ENCODE measurements at places on chromosomes 11 and 22.

GRCh38 chr11:89489930-89490329 lies 1.2 kb downstream of the NOX4 start:
- DNase-seq, result no peak

GRCh38 chr11:119374632-119375336 lies 6.7 kb downstream of the USP2 start:
- DNase-seq, result no peak

DNA sequence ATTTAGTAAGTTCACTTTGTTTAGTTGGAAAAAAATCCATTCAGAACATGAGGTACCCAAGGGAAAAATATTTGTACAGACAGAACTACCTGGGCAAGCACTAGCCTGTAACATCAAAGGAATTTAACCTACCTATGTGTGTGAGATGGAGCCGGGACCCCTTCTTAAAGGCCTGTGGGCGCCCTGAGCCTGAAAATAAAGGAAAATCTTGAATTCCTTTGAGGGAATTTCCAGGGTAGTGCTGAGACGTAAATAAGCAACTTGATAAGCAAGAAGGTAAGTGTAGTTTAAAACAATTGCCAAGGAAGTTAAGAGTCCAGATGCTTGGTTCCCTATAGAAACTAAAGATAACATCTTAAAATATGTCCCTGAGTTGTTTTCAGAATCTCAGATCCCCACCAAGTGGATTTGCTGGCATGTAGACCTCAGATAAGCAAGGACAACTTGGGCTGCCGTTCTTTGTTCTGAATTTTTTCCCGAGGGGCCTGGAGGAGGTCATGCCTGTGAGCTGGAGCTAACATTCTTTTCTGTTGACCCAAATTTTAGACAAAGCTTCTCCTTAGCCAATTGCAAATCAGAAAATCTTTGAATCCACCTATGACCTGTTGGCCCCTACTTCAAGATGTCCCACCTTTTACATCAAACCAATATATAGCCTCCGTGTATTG lies 31.0 kb downstream of the MED17 start:
- DNase-seq, result no peak

GRCh38 chr22:44705022-44705297 lies 3.0 kb downstream of the PRR5 start:
- DNase-seq, result no peak

DNA sequence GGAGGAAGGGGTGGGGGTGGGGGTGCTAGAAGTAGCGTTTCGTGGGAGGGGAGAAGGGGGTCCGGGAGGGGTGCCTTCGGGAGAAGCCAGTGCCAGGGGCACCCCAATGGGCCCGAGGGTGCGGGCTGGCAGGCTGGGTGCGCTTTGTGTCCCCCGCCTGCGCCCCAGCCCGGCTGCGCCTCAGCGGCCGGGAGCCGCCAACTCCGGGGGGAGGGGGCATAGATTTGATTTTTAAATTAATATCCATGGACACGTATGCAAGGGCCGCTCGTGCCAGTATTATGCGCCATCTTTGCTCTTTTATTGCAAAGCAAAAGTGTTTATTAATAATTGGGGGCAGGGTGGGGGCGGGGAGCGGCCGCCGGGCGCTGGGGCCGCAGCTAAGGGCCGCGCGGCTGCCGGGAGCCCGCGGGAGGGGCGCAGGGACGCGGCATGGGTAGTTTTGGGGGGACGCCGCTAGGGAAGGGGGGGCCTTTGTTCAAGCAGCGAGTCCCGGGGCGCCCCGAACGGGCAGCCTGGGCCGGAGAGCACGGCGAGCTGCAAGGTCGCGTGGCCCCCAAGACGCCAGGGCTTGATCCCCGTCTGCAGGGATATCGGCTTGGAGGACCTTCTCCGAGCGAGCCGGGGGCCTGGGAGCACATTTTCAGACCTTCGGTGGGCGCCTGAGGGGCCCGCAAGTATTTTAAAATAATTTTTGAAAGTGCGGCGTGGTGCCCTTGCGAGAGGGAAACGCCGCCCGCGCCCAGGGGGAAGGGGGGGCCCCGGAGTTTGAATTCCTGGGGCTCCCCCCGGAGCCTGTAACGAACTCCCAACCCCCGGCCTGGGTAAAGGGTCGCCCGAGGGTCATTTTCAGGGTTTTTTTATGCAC lies 959 bp downstream of the CCND1 start:
- no peak for DNase-seq

DNA sequence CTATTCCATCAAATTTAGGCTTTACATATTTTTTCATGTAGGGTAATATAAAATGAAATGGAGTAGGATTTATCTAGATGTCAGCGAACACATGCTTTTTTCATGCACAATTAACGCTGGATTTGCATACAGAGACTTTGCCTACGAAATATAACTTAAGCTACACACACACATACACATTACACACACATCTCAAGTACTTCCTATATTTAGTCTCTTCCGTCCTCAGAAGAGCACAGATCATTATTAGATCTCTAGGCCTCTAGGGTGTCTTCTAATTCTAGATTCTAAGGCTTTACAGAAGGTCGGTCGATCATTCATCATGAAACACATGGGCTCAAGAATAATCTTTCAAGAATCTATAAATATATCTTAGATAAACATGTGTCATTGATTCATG lies 3.8 kb upstream of the MS4A13 start:
- DNase-seq, result no peak

DNA sequence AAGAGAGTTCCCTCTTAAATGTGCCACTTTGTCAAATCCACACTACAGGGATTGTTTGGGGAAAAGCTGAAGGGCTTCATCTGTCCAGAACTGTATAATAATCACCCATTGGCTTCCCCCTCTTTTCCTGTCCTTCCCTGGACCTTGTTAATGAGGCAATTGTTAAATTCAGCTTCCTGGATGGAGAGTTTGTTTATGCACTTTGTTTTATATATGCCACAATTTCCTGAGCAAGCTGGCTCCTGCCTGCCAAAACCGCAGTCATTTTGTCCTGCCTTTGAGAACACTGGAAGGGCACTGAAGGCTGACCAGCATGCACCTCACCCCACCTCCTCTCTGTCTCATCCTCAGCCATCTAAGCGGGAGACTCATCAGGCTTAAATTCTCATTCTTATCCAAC lies 86.2 kb downstream of the MSANTD4 start:
- no peak for DNase-seq

DNA sequence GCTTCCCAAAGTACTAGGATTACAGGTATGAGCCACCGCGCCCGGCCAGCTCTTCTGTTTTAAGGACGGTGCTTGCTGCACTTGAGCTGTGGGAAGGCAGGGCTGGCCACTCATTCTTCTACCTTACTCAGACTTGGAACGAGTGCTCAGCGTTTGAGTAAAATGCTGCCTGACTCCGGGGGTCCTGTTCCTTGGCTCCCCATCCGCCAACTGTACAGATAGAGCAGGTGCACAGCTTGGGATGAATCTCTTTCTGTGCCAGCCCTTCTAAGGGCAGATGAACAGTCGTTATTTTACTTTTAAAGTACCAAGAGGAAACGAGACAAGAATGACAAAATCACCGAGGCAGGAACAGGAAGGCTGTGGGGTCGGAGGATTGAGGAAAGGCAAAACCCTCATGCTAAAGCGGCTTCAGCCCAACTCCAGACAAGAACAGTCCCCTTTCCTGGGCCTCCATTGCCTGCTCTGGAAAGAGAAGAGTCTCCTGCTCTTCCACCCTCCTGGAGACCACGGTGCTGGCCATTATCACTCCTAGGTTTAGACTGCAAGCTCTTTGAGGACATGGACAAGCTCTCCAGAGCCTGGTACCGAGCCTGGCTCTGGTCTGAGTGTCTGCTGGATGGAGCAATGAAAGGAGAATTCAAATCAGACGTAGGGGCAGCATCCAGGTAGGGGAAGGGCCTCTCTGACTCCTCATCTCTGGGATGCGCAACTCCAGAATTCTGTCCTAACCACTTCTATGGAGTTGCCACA lies 1.1 kb upstream of the SUN2 start:
- peak; percentile 34 for DNase-seq

DNA sequence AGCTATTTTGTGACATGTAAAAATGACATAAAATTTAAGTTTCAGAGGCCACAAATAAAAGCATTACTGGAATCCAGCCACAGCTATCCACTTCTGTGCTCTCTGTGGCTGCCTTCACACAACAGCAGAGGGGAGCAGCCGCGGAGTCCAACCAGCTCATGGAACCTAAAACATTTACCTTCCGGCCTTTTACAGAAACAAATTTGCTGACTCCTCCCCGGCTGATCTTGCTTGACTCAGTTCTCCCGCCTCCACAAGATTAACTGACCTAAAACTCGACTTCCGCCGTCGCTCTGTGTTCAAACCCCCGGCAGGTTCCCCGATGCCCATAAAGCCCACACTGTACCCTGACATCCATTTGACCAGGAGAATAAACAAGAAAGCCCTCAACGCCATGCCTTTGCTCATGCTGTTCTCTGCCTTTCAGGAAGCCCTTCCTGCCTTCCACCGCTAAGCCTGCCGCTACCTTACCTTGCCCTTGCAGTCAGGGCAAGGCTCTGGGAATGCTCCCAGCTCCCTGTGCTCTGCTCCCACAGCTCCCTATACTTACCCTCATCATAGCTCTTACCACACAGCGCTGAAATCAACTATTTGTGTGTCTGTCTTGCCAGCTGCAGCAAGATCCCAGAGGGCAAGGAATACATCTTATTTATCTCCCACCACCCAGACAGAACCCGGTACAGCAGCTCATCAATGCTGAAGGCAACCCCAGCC lies 35.4 kb downstream of the MICAL3 start:
- DNase-seq, result peak; percentile 37

- DNase-seq, result no peak
These were observed 4.9 kb downstream of the OTOG start for GRCh38 chr11:17552041-17552355.

DNA sequence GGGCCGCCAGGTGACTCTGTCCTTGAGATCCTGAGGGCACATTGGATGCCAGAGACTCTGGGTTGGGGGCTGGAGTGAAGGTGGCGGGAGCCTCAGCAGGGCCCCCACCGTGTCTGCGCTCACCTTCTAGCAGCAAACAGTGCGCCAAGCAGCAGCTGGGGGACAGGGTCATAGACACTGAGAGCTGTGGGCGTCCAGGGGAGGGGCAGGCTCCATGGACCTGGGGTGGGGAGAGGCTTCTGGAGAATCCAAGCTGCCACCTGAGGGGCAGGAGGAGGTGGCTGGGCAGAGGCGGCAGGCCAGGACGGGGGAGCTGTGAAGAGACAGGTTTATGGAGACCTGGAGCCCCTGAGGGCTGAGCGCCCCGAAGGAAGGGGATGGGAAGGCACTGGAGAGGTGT lies 8.0 kb downstream of the PHRF1 start:
- DNase-seq, result no peak

DNA sequence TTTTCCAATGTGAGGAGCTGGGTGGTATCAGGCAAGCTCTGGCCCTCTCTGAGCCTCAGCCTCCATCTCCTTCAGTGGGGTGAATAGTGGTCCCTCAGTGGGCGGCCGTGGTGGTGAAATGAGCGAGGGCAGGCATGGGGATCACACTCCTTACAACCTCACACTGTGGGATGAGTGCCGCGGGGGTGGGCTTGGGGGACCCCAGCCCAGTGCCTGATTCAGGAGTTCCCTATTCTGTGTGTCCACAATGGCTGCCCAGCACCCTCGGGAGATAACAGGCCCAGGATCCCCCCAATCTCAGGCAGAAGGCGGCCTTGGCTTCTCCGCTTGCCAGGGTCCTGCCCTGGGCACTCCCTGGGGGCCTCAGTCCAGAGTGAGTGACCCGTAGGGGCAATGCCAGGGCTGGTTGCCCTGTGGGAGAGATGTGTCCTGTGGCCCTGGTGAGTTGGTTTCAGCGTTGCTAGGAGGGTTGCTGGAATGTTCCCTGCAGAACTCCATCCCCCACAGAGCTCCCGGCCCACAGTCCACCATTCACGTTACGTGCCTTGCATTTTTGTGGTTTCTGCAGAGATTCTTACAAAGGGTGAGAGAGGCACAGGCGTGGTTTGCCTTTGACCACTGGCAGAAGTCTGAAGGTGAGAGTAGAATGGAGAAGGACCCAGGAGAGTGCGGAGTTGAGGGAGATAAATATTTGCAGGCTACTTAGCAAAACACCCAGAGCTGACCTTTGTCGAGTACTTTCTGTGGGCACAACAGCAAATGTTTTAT lies 2.9 kb downstream of the ALDH3B1 start:
- no peak for DNase-seq

DNA sequence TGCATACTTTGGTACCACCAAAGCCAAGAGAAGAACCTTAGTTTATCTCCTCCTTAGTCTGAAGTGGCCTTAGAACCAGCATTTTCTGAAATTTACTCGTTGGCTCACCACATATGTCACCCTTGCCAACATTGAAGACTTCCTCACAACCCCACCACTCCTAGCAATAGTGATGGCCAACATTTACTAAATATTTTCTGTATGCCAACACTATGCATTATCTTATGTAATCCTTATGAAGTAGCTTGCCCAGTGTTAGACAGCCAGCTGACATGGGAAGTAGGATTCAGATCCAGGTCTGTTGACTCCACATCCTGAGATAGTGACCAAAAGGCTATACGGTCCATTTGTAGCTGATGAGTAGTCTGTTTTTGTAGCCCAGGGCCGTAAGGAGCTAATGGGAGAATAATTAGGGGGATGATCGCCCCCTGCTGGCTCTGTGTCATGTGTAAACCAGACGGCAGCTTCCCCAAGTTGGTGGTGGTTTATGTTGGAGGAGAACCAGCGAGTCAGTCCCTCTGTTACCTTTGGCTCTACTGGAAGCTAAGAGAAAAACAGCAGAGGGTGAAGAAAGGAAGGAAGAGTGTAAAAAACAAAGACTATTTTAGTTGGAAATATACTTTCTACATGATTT lies 120.5 kb upstream of the RASSF10 start:
- DNase-seq, result peak; percentile 88

DNA sequence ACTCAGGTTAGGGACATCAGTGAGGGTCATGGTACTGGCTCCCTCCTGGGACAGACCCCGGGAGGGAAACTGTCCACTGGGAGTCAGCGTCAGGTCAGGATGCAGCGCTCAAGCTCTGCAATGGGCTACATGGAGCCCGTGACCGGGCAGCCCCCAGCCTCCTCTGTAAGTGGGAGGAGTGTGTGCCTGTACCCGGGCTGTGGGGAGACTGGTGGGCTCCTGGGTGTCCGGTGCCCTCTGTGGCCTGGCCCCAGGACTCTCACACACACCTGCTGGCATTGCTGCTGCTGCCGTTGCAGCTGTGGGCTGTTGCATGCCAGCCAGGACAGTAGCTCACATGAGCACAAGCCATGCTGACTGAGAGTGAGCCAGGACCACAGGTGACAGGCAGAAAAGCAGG lies 630.3 kb downstream of the TBC1D22A start:
- peak; percentile 21 for DNase-seq

GRCh38 chr11:28729339-28729738 lies 621.2 kb downstream of the METTL15 start:
- DNase-seq, result no peak

- no peak for DNase-seq
These were observed 119.7 kb downstream of the ETS1 start for GRCh38 chr11:128467610-128468041.

DNA sequence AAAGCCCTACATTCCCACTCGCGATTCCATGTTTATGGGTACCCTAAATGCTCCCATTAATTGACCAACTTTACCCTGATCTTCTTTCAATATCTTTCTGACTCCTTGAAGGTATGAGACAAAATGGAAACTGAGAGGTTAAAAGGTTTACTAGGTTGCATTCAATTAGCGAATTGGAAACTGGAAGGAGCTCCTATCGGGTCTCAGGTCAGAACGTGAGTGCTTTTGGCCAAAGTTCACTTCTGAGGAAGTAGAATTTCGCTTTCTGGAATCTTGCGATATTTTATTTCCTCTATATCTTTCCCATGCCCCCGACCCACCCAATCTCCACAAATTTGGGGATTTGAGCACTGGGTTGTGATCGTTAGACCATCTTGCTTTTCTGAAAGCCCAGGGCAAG lies 2.6 kb downstream of the EHF start:
- DNase-seq, result no peak

GRCh38 chr22:34645375-34645774 lies 420.6 kb upstream of the ISX start:
- no peak for DNase-seq

Data from heart left ventricle (tissue), 16 donors.